ENCODE measurements at places on chromosomes 6 and 20. TPM values are rescaled to one million over a fixed set of nuclear protein-coding genes. Genes with fewer than 3 reads are reported as not detected.

- H3K27ac ChIP-seq: peak within 1 kb of the TSS; percentile 86
- peak; percentile 90 for DNase-seq
- H3K36me3 ChIP-seq: no peaks in the 10 kb centered on the region
- peak within 1 kb of the TSS; percentile 92 for H3K4me3 ChIP-seq
- H3K4me1 ChIP-seq: peaks cover 41% of the 10 kb centered on the region
Measured at GRCh38 chr20:38033330-38034107, at the start of the genes RPRD1B and TTI1. TSS of gene RPRD1B (plus strand) at chr20:38033746. CDS start at chr20:38033948, 202 bp downstream. TSS of gene TTI1 (minus strand) at chr20:38033456. CDS start at chr20:38013816, 19,640 bp downstream.

GRCh38 chr20:43492101-43492500 lies 15.4 kb upstream of the L3MBTL1 start:
- no peak overlapping the region for H3K4me3 ChIP-seq
- H3K4me1 ChIP-seq: no peaks in the 10 kb centered on the region
- no peak for DNase-seq
- H3K27ac ChIP-seq: no peak overlapping the region
- H3K27me3 ChIP-seq: no peaks in the 10 kb centered on the region

DNA sequence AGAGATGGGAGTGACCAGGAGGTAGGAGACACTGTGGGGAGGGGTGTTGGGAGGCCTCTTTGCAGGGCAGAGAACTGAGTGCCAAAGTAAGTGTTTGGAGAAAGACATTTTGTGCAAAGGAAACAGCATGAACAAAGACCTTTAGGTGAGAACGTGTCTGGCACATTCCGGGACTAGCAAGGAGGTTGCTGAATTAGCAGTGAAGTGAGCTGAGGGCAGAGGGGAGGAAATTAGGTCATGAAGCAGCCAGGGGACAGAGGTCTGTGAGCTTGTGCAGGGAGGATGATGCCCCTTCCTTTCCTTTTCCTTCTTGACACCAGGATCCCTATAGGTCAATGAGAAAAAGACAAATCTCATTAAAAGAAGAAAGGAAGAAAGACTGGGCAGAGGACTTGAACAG lies 21.4 kb upstream of the AHCY start:
- H3K4me1 ChIP-seq: no peaks in the 10 kb centered on the region
- no peak for DNase-seq
- H3K27ac ChIP-seq: no peak overlapping the region
- H3K36me3 ChIP-seq: no peaks in the 10 kb centered on the region
- H3K4me3 ChIP-seq: no peak overlapping the region

DNA sequence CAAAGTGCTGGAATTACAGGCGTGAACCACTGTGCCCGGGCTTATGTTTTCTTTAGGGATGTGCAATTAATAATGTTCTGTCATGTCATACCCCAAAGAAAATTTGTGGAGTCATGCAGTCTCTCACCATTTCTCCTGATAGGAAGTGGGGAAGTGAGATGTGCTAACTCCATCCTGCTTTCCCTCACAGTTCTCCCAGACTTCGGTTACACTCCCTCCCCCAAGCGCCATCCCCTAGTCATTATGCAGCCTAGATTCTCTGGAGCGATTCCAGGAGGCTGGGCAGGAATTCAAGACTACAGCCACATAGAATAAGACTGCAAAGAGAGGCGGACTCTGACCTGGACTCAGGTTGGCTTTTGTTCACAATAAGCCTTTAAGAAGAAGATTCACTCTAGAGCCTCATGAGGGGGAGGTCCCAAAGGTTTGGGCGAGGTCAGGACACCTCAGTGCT lies 271.4 kb downstream of the ALDH8A1 start:
- peaks cover 3% of the 10 kb centered on the region for H3K4me1 ChIP-seq
- peak; percentile 39 for DNase-seq
- no peak overlapping the region for H3K27ac ChIP-seq
- H3K4me3 ChIP-seq: no peak overlapping the region
- H3K36me3 ChIP-seq: no peaks in the 10 kb centered on the region

- peak; percentile 91 for DNase-seq
- peak within 1 kb of the TSS; percentile 77 for H3K4me3 ChIP-seq
Measured at GRCh38 chr20:35146920-35147574, at the start of gene EDEM2. TSS of gene EDEM2 (minus strand) at chr20:35147336. CDS start at chr20:35147258, 78 bp downstream.

Gene PTGIS
- total RNA-seq: 1.2 TPM

Gene PCIF1
- total RNA-seq: 13.3 TPM

Gene ATF6B
- 30.6 TPM for total RNA-seq
